NAMALWA (cell line): ENCODE measurements at places on chromosomes 6 and 20.

GRCh38 chr6:69816569-69816968, 19.8 kb upstream of the LMBRD1 start:
- DNase-seq: peak; percentile 13

DNA sequence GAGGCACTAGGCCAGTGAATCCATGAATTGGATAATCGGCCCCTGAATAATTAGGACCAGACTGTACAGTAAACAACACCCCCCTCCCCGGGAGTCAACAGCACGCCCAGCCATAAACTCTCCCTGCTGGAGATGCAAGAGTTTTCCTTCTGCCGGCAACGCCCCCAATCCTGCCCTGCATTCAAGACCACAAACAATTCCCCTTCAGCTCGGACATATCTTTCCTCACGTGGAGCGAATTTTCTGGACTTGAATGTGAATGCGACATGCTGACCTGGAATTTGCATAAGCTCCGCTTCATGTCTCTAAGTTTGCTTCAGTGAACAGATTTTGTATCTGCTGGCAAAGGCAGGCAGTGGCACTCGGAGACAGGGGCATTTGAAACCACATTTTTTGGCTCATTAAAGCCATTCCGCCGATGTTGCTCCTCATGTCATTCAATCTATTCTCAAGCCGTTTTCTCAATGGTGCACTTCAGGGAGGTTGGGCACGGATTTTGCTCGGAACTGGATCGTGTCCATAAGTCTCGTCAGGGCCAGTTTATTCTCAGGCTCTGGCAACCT, 38.0 kb upstream of the GMPR start:
- no peak for DNase-seq

- DNase-seq: no peak
Measured at GRCh38 chr6:91196729-91197128, 609.9 kb upstream of the MAP3K7 start.

DNA sequence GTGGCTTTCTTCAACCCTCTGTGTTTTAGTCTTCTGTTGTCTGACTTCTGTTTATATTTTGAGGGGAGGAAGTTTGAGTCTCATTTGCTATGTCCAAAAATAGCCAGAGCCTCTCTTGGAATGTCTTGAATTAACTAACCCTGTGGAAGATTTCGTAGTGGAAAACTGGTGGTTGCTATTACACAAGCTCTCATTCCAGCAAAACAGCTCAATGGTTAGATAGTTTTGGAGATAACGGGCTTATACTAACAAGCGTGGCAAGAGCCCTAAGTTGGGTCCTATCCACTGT, 1.6 kb downstream of the CCN2 start:
- DNase-seq: no peak

DNA sequence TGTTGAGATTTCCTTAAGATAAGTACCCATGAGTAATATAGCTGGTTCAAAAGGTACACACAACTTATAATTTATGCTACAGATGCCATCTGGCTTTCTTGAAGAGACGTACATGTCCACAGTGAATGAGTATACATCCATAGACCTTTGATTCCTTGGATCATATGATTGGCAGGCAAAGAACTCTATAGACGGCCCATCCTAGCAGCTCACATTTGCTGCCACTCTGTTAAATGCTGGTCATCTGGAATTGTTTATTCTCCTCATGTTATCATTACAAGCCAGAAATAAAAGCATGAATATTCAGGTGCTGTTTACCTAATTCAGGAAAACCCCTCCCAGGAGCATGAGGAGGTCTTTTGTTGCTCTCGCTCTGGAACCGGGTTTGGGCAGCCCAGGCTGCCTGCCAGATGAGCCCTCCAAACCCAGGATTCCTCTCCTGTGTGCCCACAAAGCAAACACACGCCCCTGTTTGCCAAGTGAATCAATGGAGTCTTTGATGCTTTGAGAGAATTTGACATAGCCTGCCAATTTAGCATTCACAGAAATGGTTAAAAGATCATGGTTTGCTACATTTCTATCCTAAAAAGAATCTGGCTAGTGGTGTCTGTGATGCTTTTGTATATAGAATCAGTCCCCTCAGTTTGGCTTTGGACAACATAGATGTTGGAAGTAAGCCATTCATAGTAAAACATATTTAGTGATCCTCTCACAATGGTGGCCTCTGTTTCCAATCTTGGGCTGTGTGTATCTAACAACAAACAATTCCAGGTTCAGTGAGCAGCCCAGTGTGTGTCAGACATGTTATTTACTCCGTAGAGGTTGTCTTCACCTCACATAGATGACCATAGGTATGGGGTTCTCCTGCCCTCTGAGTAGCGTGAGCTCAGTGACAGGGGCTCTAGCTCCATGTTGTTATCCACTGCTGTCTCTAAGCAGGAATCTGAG, 17.5 kb upstream of the PLCG1 start:
- no peak for DNase-seq

- DNase-seq: no peak
Measured at GRCh38 chr6:53603386-53604116, 58.6 kb upstream of the GCLC start.

- DNase-seq: no peak
Measured at GRCh38 chr20:36815454-36816091, 42.0 kb upstream of the DSN1 start.

DNA sequence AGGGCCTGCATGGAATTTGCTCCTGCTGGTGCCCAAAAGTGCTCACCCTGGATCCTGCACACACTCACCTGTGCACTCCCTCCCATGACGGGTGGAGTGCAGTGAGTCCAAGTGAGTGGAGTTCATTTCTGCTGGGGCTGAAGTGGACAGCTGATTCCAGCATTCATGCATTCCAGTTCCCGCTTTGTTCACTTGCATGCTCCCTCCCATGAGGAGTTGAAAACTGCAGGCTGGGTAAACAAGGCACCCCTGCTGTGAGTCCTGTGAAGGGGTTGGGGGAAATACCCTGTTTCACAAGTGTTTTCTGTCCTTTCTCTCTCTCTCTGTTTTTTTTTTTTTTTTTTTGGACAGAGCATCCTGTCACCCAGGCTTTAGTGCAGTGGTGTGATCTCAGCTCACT, 454.1 kb upstream of the NOX3 start:
- no peak for DNase-seq

- DNase-seq: no peak
Measured at GRCh38 chr6:137692806-137693205, 174.3 kb upstream of the TNFAIP3 start.

GRCh38 chr6:108690326-108691049, 129.8 kb downstream of the FOXO3 start:
- no peak for DNase-seq

DNA sequence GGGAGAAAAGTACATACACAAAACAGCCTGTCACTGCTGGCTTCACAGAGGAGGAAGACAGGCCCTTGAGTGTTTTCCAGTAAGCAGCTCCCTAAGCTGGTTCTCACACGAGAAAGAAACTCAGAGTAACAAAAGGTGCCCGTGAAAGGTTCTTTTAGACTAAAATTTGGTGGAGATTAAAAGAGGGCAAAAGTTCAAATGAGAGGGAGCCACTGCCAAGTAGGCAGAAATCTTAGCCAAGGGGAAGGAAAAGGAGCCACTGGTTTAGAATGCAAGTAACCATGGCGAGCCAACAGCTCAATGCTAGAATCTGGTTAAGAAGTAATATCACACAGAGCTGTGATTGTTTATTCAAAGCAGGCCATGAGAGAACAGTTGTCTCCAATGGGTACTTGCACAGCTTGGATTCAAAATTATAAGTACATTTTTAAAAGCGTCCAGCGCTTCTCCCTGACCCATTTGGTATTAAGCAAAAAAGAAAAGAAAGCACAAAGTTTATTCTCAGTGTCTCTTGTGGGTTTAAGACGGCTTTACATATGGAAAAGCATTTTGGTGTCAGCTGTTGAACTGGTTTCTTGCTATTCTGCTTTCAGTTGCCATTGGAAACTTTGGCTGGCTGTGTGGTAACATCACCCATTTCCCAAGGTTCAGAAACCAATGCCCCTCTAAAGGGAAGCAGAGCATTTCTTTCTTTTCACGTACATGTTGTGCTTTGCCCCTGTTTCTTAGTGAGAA, 648.5 kb downstream of the RNF144B start:
- no peak for DNase-seq

GRCh38 chr6:125220712-125221111, 67.1 kb downstream of the TPD52L1 start:
- DNase-seq: no peak

DNA sequence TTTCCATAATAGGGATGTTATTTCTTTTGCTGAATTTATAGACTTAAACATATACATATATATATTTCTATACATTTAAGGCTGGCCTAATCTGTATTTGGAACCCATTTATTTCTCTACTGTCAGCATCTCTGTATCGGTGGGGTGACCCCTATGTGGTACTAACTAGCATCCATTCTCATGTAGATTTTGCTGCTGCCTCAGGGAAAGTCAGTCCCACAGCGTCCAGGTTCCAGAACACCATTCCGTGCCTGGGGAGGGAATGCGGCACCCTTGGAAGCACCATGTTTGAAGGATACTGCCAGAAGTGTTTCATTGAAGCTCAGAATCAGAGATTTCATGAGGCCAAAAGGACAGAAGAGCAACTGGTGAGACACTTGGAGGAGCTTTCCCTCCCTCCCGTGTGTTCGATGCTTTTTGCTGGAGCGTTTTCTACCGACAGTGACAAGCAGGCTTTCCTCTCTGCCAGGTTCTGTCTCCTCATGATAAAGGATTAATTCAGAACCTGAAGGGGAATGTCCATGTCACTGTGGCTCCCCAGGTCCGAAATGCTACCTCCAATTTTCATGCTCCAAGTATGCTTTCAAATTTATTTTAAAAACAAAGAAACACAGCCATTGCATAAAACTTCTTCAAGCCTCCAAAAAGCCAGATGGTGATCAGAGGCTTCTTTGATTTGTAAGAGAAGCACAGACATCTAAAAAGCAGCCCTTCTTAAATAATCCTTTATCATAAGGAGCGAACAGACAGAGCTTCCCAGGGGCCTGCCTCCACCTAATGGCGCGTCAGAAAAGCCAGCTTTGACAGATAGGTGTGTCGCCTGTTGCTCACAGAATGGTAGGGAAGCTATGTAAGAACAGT, 13.1 kb downstream of the TNFAIP3 start:
- no peak for DNase-seq

DNA sequence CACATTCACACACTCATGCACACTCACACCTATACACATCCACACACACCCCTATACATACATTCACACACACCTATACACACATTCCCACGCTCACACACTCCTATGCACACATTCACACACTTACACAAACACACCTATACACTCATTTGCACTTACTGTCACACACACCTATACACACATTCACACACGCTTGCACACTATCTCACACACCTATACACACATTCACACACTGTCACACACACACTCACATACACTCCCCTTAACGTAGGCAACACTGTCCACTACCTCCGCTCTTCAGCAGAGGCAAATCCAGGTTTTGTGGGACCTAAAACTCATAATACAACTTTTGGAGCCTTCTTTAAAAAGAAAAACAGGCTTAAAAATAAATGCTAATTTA, 487.7 kb upstream of the CDH4 start:
- DNase-seq: no peak

- no peak for DNase-seq
Measured at GRCh38 chr6:71933881-71934280, 47.5 kb downstream of the RIMS1 start.

DNA sequence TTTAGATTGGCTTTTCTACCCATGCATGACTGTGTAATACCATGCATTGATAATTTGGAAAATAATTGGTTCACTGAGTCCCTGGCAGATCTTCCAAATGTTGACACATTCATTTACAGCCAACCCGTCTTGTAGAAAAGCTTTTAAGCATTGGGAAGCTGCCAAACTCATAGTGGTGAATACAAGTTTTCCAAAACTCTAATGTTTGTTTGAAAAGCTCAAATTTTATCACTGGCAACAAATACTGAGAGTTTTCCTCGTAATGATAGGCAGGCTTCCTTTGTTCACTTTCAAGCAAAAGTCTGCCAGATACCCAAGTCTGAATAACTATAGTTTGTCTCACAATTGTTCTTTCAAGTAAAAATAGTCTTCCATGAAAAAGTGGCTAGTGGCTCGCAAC, 143.0 kb downstream of the FIG4 start:
- DNase-seq: no peak

- DNase-seq: no peak
Measured at GRCh38 chr6:168624540-168624939, 183.6 kb downstream of the SMOC2 start.

DNA sequence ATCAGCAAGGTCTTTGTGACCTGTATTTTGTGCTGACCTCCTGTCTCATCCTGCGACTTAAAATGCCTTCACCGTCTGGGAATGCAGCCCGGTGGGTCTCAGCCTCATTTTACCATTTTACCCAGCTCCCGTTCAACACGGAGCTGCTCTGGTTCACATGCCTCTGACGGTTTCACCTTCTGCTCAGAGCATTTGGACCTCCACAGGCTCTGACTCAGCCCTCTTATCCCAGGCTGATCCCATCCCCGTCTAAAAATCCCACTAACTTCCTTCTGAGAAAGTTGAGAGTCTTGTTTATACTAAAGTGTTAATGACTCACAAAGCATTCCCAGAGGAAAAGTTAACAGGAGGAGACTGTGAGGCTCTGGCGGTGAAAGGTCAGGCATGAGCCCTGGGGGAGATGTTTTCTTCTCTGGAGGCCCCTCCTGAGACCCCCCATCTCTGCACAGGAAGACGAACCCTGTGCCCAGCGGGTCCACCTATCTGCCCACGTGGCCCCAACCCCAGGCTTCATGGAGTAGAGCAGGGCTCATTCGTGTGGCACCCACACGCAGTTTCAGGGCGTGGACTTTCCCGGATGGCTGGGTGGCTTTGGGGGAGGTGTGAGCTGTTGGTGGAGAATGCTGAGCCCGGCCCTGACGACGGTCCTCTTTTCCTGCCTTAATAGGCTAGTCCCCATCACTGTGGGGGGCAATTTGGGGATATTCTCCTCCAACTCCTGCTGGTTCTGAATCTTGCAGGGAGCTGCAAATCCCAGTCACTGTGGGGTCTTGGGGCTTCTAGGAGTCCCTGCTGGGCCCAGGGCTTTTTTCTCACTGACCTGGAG, 3.3 kb upstream of the BIRC7 start:
- DNase-seq: no peak

DNA sequence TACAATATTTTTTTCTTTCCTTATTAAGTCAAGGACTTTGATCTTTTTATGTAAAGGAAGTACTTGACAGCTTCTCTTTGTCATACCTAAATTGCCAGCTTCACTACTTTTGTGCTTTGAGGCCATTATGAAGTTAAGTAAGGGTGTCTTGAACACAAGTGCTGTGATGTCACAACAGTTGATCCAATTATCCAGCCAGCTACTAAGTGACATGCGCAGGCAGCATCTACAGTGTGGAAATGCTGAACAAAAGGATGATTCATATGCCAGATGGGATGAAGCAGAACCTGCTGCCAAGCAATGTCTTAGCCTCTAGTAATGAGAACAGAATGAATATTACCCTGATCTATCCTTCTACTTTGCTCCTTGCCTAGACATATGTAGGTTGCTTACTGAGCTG, 68.3 kb upstream of the TMEM244 start:
- no peak for DNase-seq

DNA sequence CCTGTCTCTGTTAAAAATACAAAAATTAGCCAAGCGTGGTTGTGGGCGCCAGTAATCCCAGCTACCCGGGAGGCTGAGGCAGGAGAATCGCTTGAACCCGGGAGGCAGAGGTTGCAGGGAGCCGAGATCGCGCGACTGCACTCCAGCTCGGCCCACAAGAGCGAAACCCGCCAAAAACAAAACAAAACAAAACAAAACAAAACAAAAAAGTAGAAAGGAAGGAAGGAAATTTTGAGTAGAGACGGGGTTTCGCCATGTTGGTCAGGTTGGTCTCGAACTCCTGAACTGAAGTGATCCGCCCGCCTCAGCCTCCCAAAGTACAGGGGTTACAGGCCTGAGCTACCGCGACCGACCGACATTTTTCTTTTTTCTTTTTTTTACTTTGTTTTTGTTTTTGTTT, 30.6 kb upstream of the PRSS16 start:
- DNase-seq: no peak
